Cardiac muscle cell (in vitro differentiated cells and primary cell): ENCODE measurements at places on chromosomes 12 and 14. TPM values are rescaled to one million over a fixed set of nuclear protein-coding genes. Genes with fewer than 3 reads are reported as not detected.

- peak; percentile 30 for DNase-seq
These were observed 25.9 kb downstream of the CKB start for GRCh38 chr14:103496776-103497175.

GRCh38 chr14:59241121-59241520 is 52.7 kb downstream of the DAAM1 start:
- no peak for DNase-seq

DNA sequence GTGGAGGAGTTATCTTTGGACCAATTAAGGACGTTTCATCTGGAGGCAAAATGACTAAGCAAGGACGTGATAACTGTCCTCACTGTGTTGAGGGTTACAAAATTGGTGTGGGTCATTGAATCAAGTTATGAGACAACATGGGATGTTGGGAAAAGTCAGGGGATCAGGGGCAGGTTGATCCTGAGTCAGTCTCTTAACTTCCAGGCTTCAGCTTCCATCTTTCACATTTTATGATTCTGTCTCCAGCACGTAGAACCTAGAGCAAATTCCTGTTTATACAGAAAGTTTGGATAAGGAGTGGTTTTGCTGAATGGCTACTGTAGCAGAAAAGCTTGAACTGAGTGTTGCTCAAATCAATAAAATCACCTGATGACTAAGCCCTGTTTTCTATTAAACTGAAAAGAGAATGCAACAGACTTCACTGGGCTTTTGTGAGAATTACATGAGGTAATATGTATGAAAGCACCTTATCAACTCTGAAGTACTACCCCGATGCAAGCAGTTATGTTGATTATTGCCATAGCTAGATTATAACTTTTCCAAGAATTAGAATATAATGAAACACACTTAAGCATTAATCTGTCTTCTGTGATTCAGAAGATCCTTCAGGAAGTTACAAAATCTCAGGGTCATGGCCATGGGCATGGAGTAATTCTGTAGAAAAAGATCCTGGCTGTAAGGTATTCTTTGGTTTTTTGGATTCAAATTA is 184.8 kb downstream of the ETV6 start:
- DNase-seq: no peak

DNA sequence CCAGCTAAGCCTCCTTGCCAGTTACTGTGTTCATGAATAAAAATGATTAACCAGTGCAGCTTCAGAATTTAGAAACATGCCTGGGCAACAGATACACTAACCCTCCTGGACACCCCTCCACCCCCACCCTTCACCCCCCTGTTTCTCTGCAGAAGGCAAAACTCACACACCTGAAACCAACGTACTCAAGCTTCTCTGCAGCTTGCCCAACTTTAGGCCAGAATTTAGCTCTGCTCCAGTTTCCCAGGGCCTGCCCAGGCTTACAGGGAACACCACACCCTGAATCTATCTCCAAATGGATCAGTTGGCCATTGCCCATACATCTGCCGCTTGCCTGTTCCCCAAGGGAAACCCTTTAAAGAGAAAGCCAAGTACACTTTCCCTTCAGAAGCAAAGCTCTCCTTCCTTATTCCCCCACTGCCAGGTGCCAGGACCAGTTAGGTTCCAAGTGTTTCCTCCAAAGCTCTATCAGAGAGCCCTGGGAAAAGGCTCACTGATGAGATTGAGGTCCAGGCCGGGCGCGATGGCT is 1.8 kb upstream of the SPPL3 start:
- no peak for DNase-seq

CFAP54 gene
- polyA plus RNA-seq: 0.70 and 2.0 TPM in 2 replicates

DNA sequence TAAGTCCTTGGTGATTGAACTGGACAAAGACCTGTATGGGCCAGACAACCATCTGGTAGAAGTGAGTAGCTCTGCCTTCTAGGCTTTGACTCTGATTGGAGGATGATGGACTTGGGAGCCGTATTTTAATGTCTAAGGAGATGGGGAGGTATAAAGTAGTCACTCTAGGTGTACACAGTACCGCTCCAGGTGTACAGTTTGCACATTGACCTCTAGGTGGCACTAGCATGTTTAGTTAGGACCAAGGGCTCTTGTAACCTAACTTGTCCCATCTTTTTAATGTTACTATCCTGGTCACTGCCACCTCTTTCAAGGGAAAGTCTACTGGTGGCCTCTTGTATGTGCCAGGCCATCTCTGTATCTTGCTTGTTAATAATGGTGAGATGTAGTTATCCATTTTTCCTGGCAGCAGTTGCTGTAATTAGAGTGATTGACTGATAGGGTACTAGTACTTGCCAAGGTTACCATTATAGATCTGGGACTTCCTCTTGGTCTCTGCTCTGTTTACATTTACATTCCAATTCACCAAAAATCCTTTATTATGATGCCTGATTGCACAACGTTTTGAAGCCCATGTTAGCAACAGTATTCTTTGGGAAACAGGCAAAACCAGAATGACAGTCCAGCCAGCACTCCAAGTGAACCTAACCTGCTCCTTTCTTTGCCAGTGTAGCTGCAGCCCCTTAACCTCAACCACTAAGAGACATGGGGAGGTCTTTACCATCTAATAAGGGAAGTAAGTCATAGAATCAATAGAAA is 3.6 kb downstream of the SMARCD1 start:
- peak; percentile 47 for DNase-seq

CYP27B1 gene
- polyA plus RNA-seq: 0.33 TPM in 1 of 2 replicates, not detected in the other

FBXO34 gene
- polyA plus RNA-seq: 21.1 and 21.7 TPM in 2 replicates

GRCh38 chr12:97425802-97426491 is 36.7 kb upstream of the RMST start:
- no peak for DNase-seq

PTGDR gene
- polyA plus RNA-seq: not detected in 2 replicates

GRCh38 chr14:93982230-93983007 is 6.0 kb upstream of the ASB2 start:
- DNase-seq: no peak

CD27 gene
- polyA plus RNA-seq: 0.32 and 0.35 TPM in 2 replicates

DNA sequence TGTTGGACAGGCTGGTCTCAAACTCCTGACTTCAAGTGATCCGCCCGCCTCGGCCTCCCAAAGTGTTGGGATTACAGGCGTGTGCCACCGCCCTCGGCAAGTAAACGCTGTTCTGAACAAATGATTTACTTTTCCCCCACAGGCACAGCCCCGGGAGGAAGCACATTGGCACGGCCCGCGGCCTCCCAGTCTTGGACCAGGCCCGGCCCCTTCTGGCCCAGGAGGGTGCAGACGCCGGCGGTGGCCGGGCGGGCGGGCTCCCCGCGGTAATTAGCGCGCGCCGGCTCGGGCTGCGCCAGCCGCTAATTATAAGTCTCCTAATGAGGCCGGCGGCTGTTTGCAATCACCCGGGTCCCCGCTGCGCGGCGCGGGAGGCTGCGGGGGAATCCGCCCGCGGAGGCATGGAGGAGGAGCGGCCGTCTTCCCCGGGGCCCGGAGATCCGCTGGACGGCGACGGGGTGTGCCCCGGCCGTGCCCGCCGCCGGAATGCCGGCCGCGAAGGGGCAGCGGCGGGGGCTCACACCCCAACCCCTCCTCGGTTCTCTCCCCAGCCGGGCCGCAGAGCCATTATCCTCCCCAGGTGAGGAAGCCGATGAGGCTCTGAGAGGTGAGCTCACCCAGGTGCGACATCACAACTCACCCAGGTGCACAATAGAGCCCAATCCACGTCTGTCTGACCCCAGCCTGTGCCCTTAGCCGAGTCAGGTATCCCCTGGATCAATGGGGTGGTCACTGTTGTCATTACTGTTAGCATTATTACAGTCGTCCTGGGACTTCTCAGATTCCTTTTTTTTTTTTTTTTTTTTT is 3.3 kb upstream of the POP5 start:
- peak; percentile 26 for DNase-seq

CCND2 gene
- 91.5 and 94.4 TPM in 2 replicates for polyA plus RNA-seq

SOCS2 gene
- polyA plus RNA-seq: 19.7 and 20.4 TPM in 2 replicates

GRCh38 chr12:48861111-48861510 is 4.6 kb downstream of the RND1 start:
- DNase-seq: no peak

GRCh38 chr12:100672075-100672592 is 98.7 kb downstream of the GAS2L3 start:
- peak; percentile 15 for DNase-seq

- peak; percentile 76 for DNase-seq
These were observed 77.7 kb upstream of the SLC38A2 start for GRCh38 chr12:46450279-46450748.

- DNase-seq: no peak
These were observed 156.0 kb downstream of the DAD1 start for GRCh38 chr14:22433069-22433468.

GLT1D1 gene
- polyA plus RNA-seq: 0.83 and 4.1 TPM in 2 replicates

DNA sequence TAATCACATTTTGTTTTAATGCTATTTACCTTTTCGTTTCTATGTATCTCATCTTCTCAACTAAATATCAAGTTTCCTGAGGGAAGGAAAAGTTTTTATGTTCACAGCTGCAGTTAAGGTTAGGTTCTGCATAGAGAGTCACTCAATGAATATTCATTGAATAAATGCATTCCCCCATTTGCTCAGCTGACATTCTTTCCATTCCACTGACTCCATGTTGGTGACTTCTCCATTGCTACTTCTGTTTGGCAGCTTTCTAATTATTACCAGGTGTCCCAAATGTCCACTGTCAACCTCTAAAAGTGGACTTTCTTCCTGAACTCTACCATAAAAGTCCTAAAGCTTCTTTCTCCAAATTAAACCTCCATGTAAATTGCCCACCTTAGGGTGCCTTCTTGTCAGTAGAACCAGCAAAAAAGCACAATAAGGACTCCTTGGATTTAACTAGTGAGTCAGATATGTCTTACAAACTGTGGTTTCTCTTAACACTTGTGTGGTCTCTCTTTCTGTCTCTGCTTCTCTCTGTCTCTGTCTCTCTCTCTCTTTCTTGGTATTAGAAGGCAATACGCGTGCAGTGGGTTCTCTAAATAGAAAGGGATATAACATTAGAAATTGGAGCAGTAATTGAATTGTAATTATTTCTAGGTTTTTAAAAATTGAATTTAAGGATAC is 85.9 kb downstream of the TMEM117 start:
- DNase-seq: no peak

BCL11B gene
- polyA plus RNA-seq: 0.04 and 0.57 TPM in 2 replicates

DNA sequence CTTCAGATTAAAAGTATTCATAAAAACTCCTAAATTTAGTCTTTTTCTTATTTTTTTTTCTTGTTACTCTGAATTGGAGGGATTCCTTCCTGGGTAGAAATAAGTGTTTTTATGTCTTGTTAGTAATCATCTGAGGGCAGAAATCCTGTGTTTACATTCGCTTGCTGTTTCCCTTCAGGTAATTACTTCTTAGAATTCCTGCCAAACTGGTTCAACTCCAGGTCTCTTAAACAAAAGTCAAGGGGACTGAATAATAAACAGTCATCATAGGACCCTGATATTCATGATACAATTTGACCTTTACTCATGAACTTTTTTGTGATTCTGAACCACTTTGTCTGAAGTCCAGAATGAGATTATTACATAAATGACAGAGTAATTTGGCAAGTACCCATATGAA is 843.9 kb downstream of the FLRT2 start:
- DNase-seq: no peak

DNA sequence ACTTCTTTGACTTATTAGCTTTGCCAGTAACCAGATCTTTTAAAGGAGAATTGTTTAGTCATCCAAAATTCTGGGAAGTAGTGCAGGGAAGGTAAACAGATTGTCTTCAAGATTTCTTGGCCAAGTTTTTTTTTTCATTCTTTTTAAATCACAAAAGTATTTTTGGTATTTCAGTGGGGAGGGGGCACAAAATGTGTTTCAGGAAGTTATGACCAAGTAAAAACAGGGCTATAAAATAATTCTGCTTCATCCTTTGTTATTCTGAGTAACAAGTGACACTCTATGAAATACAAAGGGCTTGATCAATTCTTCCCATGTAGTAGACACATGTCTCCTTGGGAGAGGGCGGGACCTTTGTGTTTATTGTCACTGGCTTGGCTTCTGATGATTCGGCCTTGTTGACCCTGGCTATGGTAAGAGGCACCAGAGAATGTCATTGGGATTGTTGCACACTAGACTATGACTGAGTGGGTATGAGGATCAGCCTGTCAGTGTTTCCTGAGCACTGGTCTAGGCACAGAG is 55.4 kb downstream of the SUSD6 start:
- no peak for DNase-seq

- DNase-seq: no peak
These were observed 839 bp downstream of the CLEC9A start for GRCh38 chr12:10031321-10031720.

SLC6A13 gene
- polyA plus RNA-seq: 0.34 and 3.8 TPM in 2 replicates

GRCh38 chr12:103627189-103627855 is 40.2 kb downstream of the STAB2 start:
- no peak for DNase-seq

DNA sequence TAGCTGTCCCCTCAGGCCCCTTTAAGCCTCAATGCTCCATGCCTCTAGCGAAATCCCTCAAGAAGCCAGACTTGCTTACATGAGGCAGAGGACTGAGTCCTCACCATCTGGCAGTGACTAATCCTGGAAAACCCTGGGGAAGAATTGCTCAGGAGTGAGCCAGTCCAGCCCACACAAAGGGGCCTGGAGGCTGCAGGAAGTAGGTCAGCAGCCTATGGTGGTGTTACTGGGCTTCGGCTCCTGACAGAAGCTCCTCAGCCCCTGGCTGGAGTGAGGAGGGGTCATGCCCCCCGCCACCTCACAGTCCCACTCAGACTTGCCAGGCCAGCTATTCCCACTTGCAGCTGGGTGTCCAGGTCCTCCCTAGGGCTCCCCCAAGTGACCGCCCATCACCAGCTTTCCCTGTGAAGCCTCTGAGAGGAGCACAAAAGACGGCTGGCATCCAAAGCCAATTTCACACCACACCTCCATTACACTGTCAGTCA is 250.5 kb downstream of the DPF3 start:
- no peak for DNase-seq

DNA sequence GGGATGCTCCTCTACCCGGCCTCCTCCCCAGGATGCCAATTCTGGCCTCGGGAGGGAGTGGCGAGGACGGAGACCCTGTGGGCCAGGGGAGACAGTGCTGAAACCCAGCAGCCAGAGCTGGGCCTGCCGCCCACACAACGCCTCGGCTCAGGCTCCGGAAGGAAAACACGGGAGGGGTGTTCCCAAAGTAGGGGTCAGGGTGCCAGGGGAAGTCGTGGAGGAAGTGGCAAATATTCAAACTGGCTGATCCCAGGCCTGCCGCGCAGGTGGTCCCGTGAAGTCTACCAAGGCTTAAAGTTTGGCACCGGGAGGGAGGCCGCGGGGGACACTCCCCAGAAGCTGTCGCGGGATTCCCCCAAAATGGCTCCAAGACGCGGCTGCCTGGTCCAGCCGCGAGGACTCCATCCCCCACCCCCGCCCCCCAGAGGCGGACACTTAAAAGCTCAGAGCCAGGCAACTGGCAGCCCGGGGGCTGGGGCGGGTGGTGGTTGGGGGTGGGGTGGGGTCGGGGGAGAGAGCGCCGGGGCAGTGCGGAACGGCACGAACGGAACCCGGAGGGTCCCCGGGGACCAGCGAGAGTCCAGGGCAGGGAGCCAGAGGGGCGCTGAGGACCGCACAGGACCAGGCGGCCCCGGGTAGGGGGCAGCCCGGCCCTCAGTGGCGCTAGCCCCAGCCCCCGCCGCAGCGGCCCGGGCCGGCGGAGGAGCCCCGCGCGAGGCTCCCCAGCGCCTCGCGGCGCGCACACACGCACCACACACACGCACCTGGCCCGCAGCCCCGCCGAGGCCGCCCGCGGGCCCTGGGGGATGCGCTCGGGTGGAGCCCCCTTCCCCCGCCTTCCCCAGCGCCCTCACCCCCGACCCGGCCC is 20.0 kb downstream of the BEGAIN start:
- DNase-seq: no peak

- DNase-seq: peak; percentile 74
These were observed 4.4 kb downstream of the KMT5A start for GRCh38 chr12:123388177-123388950.

KRT75 gene
- polyA plus RNA-seq: not detected in 2 replicates
